ENCODE measurements at places on chromosomes 16 and 17. TPM values are rescaled to one million over a fixed set of nuclear protein-coding genes. Genes with fewer than 3 reads are reported as not detected.

DNA sequence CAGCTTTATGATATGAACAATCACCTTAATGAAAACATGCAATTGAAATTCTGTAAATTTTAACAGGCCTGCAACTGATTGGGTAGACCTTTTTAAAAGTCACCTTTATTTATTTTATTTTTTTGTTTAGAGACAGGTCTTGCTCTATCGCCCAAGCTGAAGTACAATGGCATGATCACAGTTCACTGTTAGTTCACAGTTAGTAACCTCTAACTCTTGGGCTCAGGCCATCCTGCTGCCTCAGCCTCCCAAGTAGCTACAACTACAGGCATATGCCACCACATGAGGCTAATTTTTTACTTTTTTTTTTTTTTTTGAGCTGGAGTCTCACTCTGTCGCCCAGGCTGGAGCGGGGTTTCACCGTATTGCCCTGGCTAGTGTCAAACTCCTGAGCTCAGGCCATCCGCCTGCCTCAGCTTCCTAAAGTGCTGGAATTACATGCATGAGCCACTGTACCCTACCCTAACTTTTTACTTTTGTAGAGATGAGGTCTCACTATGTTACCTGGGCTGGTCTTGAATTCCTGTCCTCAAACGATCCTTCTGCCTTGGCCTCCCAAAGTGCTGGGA lies 28.0 kb downstream of the AP1G1 start:
- H3K27me3 ChIP-seq: no peaks in the 10 kb centered on the region
- H3K36me3 ChIP-seq: peaks cover 10% of the 10 kb centered on the region
- no peak overlapping the region for H3K4me3 ChIP-seq
- H3K4me1 ChIP-seq: peaks cover 10% of the 10 kb centered on the region
- no peak overlapping the region for H3K27ac ChIP-seq

DNA sequence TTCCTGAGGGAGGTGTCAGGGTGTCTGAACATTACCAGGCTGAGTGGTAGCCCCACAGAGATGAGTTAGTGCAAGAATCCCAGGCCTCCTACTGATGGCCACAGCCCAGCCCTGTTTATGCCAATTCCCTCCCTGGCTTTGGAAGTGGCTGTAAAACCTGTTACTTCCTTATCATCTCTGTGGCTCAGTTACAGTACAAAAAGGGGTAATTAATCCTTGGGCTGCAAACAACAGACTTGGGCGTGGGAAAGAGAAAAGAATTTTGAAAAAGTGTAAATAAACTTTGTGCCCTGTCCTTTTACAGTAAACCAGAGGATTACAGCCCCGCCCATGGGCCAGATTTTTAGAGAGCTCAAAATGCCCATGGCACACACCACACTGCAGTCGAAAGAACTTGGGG lies 73.1 kb upstream of the AXIN2 start:
- no peak overlapping the region for H3K4me3 ChIP-seq
- H3K4me1 ChIP-seq: no peaks in the 10 kb centered on the region
- H3K36me3 ChIP-seq: no peaks in the 10 kb centered on the region
- peaks cover 3% of the 10 kb centered on the region for H3K27me3 ChIP-seq
- no peak for DNase-seq

QPRT gene
- 6.3 TPM for total RNA-seq

EXOC7 gene
- 116 TPM for total RNA-seq

DOC2B gene
- total RNA-seq: 5.5 TPM

DNA sequence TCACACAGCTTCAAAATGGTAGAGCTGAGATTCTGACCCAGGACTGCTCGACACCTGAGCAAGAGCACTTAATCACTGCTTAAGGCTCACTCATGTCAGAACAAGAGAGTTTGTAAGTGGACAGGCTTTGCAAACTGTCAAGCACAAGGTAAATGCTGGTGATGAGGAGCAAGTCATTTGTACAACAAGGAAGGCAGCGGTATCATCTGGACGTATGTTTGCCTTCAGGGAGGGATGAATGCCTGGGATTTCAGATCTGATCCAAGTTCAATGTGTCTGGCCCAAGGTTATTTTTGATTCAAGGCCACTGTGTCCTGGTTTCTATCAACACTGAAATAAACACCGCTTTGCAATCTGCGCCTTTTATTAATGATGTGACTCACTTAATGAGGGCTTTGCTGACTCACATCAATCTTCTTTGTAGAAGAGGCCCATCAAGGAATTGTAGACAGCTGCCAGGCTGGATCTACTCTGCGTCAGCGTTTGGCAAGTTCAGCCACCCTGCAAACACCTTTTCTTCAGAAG lies 174.4 kb upstream of the HS3ST3A1 start:
- DNase-seq: no peak
- H3K4me1 ChIP-seq: no peaks in the 10 kb centered on the region
- H3K27me3 ChIP-seq: peaks cover 1% of the 10 kb centered on the region
- peaks cover 1% of the 10 kb centered on the region for H3K36me3 ChIP-seq
- no peak overlapping the region for H3K27ac ChIP-seq
- H3K4me3 ChIP-seq: no peak overlapping the region

SYCE1L gene
- 5.1 TPM for total RNA-seq
